ENCODE measurements at places on chromosomes 6 and 20. TPM values are rescaled to one million over a fixed set of nuclear protein-coding genes. Genes with fewer than 3 reads are reported as not detected.

UBD gene
- total RNA-seq = not detected

MDFI gene
- total RNA-seq = 52.7 TPM

FAXC gene
- 19.5 TPM for total RNA-seq

C6orf15 gene
- total RNA-seq = not detected

OXT gene
- total RNA-seq = not detected

DNMT3B gene
- total RNA-seq = 368 TPM

RAD21L1 gene
- 1.3 TPM for total RNA-seq

SLC17A2 gene
- total RNA-seq = not detected

OR12D3 gene
- not detected for total RNA-seq

NFKBIE gene
- 6.8 TPM for total RNA-seq

TENT5A gene
- total RNA-seq = 9.7 TPM

TFAP2A gene
- 0.69 TPM for total RNA-seq

PROKR2 gene
- not detected for total RNA-seq

FERMT1 gene
- total RNA-seq = 2.5 TPM

Data from endodermal cell (in vitro differentiated cells).